Kidney (tissue), 22 donors: ENCODE measurements at places on chromosomes 13 and 19. TPM values are rescaled to one million over a fixed set of nuclear protein-coding genes. Genes with fewer than 3 reads are reported as not detected.

Gene ZNF426
- total RNA-seq = 22.9 TPM

Gene CYP4F3
- 2.2 TPM for total RNA-seq

Gene A1BG
- total RNA-seq = 10.9 TPM

Gene ADGRE2
- total RNA-seq = 10.4 TPM

Gene IQCN
- total RNA-seq = 6.3 TPM

- H3K4me3 ChIP-seq = no peak overlapping the region
- H3K4me1 ChIP-seq = no peaks in the 10 kb centered on the region
Observed at GRCh38 chr13:74675182-74675581, 541.0 kb upstream of the KLF12 start.

- peak; percentile 80 for DNase-seq
- no peak overlapping the region for H3K27ac ChIP-seq
- no peaks in the 10 kb centered on the region for H3K4me1 ChIP-seq
Observed at GRCh38 chr19:35211545-35212230, 16.9 kb downstream of the FAM187B start.

- no peak overlapping the region for H3K4me3 ChIP-seq
- no peak overlapping the region for H3K27ac ChIP-seq
- peaks cover 3% of the 10 kb centered on the region for H3K36me3 ChIP-seq
- no peaks in the 10 kb centered on the region for H3K27me3 ChIP-seq
- H3K4me1 ChIP-seq = no peaks in the 10 kb centered on the region
Observed at GRCh38 chr13:32468502-32469142, 40.7 kb upstream of the N4BP2L1 start.

- H3K4me1 ChIP-seq = no peaks in the 10 kb centered on the region
- H3K36me3 ChIP-seq = no peaks in the 10 kb centered on the region
- no peak overlapping the region for H3K4me3 ChIP-seq
- no peaks in the 10 kb centered on the region for H3K27me3 ChIP-seq
Observed at GRCh38 chr13:109671919-109672318, 114.5 kb downstream of the IRS2 start.

DNA sequence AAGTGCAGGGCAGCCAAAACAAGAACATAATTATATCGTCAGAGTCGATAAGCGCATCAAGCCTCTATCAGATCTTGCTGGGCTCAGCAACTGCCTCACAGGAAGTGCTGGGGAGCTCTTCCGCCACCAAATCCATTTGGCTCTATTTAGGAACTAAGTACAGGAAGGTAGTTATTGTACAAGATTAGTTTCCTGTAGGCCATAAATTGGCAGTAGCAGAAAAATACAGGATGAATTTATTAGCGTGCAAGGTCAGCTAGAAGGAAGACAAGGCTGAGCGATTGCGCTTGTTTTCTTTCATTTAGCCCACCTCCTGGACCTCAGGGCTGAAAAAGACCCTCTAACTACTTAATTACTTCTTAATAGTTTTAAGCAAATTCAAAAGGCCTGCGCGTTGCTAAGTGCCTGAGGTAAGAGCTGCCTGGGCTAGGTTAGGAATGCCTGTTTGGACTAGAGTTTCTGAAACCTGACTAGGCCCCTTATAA, 118.5 kb downstream of the IRS2 start:
- H3K4me3 ChIP-seq = no peak overlapping the region
- no peaks in the 10 kb centered on the region for H3K36me3 ChIP-seq
- no peak overlapping the region for H3K27ac ChIP-seq
- no peak for DNase-seq
- H3K4me1 ChIP-seq = no peaks in the 10 kb centered on the region

DNA sequence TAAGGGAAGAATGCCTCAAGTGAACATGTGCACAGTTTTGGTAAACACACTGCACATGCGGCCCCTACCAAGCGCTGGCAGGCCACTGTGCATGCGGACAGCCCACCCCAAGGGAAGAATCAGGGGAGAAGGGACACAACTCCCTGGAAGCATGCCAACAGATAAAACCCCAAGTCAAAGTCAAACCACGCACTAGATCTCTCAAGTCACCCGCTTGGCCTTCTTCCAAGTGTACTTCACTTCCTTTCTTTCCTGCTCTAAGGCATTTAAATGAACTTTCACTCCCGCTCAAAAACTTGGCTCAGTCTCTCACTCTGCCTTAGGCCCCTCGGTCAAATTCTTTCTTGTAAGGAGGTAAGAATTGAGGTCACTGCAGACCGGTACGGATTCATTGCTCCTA, 4.6 kb upstream of the RFXAP start:
- no peaks in the 10 kb centered on the region for H3K36me3 ChIP-seq
- peak; percentile 20 for DNase-seq
- no peaks in the 10 kb centered on the region for H3K27me3 ChIP-seq

- H3K4me3 ChIP-seq = no peak overlapping the region
- no peaks in the 10 kb centered on the region for H3K27me3 ChIP-seq
- DNase-seq = no peak
- H3K4me1 ChIP-seq = no peaks in the 10 kb centered on the region
- H3K36me3 ChIP-seq = no peaks in the 10 kb centered on the region
Observed at GRCh38 chr13:43089912-43090498, 66.6 kb downstream of the DNAJC15 start.

DNA sequence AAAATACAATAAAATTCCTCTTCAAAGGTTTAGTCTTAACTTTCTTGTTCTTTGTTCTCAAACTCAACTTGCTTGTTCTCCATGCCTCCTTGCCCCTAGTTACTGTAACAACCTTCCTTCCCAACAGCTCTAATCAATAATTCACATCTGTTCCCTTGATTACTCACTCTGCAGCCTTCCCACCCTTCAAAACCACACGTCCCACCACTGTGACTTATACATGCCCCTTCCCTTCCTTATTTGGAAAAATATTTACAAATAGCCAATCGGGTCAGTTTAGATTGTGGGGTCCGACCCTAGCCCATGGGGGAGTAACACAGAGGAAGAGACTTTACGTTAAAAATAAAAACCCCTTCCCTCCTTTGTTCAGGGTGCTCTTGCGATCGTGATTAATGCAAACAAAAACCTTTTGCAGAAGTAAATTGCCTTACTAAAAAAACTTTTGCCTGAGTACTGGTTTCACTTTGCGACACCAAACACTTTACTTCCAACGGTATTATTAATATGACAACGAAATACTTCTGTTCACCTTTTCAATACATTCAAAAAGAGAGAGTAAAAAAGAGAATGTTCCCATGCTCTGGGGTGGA, 512 bp upstream of the ZNF93 start:
- no peaks in the 10 kb centered on the region for H3K36me3 ChIP-seq
- H3K4me3 ChIP-seq = peak overlapping the region; percentile 93
- H3K4me1 ChIP-seq = no peaks in the 10 kb centered on the region
- DNase-seq = no peak
- H3K27ac ChIP-seq = peak overlapping the region; percentile 32

GRCh38 chr19:45307361-45307760, 15.3 kb downstream of the CKM start:
- no peaks in the 10 kb centered on the region for H3K27me3 ChIP-seq
- no peak overlapping the region for H3K27ac ChIP-seq

GRCh38 chr13:113663934-113664333, 3.1 kb upstream of the GRK1 start:
- H3K4me1 ChIP-seq = no peaks in the 10 kb centered on the region
- peak; percentile 24 for DNase-seq
- no peaks in the 10 kb centered on the region for H3K27me3 ChIP-seq
- no peaks in the 10 kb centered on the region for H3K36me3 ChIP-seq
- H3K4me3 ChIP-seq = no peak overlapping the region
- H3K27ac ChIP-seq = no peak overlapping the region

DNA sequence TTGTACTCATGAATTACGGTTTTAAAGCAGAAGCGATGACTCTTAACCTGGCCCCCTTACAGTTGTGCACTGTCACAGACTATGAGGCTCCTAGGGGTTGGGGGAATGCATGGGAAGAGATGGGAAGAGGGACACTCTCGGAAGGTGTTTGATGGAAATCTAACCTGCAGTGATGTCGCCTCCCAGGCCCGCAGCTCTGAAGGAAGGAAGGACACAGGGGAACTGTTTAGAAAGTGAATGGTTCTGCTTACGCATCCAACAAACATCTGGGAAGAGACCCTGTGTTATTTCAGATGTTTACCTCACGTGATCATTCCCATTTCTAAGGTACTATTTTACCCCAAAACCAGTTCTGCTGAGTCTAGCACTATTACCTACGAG, 48.0 kb upstream of the SLC7A9 start:
- peaks cover 2% of the 10 kb centered on the region for H3K36me3 ChIP-seq
- H3K27ac ChIP-seq = no peak overlapping the region
- DNase-seq = no peak
- H3K4me3 ChIP-seq = no peak overlapping the region

GRCh38 chr19:16420781-16421386, 50.9 kb downstream of the EPS15L1 start:
- peaks cover 2% of the 10 kb centered on the region for H3K4me1 ChIP-seq
- DNase-seq = no peak
- H3K4me3 ChIP-seq = no peak overlapping the region
- H3K36me3 ChIP-seq = peaks cover 3% of the 10 kb centered on the region
- H3K27ac ChIP-seq = no peak overlapping the region
- no peaks in the 10 kb centered on the region for H3K27me3 ChIP-seq

GRCh38 chr19:4699826-4700692, 23.6 kb downstream of the DPP9 start:
- no peaks in the 10 kb centered on the region for H3K27me3 ChIP-seq
- H3K4me1 ChIP-seq = no peaks in the 10 kb centered on the region
- H3K4me3 ChIP-seq = no peak overlapping the region
- H3K27ac ChIP-seq = no peak overlapping the region

DNA sequence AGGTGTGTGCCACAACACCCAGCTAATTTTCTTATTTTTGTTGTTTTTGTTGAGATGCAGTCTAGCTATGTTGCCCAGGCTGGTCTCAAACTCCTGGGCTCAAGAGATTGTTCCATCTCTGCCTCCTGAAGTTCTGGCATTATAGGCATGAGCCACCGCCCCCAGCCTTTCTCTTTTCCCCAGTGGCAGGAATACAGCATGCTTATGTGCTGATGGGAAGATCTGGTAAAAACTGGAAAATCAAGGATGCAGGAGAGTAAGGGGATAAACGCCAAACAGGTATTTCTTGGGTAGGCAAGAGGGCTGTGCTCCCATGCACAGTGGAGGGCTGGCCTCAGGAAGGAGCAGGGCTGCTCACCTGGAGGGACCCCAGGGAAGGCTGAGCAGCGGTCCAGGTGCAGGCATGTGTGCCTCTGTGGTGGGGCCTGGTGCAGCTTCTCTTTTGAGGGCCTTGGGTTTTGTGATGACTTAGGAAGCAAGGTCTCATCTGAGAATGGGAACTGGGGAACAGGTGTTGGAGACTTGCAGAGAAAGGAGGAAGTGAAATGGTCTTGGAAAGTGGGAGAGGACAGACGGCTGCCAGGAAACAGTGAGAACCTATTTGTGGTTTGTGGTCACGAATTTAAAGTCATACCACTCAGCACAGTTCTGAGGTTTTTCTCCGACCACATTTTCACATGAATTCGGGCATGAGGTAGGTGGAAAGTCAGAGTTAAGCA, 106.5 kb downstream of the TEX26 start:
- no peaks in the 10 kb centered on the region for H3K27me3 ChIP-seq
- H3K4me1 ChIP-seq = no peaks in the 10 kb centered on the region
- no peak for DNase-seq
- H3K36me3 ChIP-seq = no peaks in the 10 kb centered on the region

DNA sequence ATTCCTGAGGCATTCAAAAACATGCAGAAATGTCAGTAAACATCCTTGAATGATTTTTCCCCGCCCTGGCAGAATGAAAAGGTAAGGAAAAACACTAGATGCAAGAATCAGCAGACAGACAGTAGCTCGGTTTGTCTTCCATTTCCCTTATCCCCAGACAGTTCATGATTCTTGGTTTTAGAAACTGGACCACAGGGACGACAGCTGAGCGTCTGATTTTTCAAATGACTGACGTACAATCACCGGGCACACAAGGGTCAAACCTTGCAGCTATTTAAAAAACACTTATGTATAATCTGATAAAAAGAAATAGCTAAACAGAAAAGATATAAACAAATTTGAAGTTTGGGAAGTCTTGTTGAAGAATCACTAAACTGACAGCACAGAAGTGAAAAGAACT, 47.1 kb downstream of the DCLK1 start:
- H3K4me3 ChIP-seq = no peak overlapping the region
- H3K27me3 ChIP-seq = no peaks in the 10 kb centered on the region
- H3K36me3 ChIP-seq = no peaks in the 10 kb centered on the region
- no peak for DNase-seq
- no peaks in the 10 kb centered on the region for H3K4me1 ChIP-seq

- no peak for DNase-seq
- H3K4me1 ChIP-seq = peaks cover 5% of the 10 kb centered on the region
- no peaks in the 10 kb centered on the region for H3K36me3 ChIP-seq
Observed at GRCh38 chr13:51618626-51619025, 34.4 kb downstream of the WDFY2 start.
